Colonic mucosa (tissue), 4 donors: ENCODE measurements at places on chromosomes 3 and 15.

GRCh38 chr3:65503776-65504175, 534.9 kb downstream of the MAGI1 start:
- DNase-seq: no peak

- no peak for DNase-seq
Measured at GRCh38 chr3:61381745-61382392, 130.6 kb upstream of the FHIT start.

- DNase-seq: no peak
Measured at GRCh38 chr3:135141160-135141559, 346.1 kb downstream of the EPHB1 start.

DNA sequence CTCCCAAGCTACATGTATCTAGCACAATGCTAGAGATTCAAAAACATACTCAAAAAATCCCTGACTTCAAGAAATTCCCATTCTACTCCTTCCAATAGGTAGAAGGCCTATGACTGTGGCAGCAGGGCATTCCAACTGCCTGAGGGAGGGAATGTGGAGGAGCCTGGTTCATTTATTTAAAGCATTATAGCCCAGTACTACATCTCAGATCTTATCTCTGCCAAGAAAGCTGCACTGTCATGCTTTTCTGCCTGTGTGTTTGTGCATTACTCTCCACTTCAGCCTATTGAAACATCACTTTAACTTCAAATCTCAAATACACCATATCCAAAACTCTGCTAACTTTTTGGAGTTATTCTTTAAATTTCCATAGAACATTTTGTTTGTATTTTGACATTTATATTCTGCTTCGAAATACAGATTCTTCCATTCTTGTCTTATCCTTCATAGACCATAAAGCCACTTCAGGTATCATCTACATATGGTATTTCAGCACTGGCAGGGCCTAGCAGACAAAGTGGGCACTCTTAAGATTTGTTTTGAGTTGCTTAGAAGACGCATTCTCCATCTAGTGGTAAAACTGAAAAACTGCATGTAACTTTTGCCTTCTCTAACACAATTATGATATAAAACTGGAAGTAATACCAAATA, 59.1 kb upstream of the NEDD4 start:
- DNase-seq: no peak

DNA sequence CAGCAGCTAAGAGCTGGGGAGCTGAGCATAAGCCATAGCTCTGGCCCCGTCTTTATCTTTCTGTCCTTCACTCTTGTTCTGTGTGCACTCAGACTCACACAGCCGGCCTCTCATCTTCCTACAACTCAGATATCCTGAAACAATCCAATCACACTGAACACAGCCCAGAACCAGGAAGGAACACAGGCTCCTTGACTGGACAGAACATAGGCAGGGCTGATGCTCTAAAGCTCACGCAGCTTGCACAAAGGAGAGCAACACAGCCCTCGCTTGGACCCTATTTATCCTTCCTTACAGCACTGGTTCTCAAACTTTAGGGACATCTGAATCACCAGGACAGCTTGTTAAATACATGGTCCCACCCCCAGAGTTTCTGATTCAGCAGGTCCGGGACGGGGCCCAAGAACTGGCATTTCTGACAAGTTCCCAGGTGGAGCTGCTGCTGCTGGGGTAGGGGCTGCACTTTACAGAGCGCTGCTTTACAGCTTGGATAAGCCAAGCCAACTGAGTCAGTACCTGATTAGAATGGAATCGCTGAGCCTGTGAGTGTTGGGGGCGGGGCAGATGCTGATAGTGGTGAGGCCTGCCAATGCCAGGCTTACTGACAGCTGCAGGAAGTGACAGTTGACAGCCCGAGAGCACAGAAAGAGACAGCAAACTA, 65.1 kb downstream of the MRPL46 start:
- DNase-seq: no peak

GRCh38 chr15:89329329-89330084, 5.1 kb downstream of the POLG start:
- DNase-seq: no peak

- no peak for DNase-seq
Measured at GRCh38 chr3:10515884-10516495, 10.6 kb upstream of the ATP2B2 start.

DNA sequence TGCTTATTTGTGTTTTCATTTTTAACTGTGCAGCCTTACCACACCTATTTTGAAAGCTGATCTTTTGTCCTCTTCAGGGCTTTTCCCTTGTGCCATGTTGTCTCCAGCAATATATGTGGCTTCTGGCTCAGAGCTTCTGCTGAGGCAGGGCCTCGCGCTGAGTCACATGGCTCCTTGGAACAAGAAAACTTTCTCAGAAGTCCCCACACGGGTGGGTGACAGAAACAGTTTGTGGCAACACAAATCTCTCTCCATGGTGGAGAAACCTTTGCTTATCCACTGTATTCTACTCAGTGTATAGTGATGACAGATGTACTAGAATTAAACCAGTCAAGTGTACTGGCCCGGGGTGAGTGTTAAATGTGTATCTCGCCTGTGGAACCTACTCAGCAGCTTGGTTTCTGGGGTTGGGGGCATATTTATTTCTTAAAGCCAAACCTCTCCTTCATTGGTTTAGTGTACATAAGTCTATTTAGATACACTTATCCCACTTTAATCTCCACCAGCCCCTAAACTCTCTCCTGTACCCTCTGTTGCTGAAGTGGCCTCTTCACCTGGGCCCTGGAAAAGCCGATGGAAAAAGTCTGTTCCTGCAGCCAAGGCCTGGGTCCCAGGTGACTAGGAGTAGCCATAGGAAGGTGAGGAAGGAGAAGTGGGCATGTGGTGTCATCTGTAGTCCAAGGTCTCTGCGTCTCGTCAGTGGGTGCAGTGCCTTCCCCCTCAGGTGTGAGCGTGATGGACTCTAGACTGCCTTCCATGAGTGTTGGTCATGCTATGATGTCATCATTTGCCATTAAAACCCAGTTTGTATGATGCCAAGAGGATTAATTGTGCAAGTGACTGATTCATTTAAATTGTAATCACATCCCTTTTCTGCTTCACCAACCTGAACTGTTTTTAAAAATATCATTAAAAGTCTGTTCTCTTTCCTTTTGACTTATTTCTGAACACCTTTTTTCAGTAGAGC, 3.2 kb upstream of the FBXL22 start:
- DNase-seq: no peak

DNA sequence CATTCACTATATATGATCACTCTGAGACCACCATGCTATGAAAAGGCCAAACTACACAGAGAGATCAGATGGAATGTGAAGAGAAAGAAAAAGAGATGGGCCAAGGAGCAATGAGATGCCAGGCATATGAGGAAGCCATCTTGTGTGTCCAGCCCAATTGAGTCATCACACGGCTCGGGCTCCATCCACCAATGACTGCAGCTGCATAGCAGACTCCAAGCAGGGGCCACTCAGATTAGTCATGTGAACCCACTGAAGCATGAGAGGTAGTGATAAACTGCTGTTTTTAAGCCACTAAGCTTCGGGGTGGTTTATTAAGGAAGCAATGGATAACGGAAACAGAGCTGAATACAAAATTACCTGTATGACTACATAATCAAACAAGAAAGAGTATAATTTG, 185.9 kb downstream of the SUCLG2 start:
- no peak for DNase-seq

DNA sequence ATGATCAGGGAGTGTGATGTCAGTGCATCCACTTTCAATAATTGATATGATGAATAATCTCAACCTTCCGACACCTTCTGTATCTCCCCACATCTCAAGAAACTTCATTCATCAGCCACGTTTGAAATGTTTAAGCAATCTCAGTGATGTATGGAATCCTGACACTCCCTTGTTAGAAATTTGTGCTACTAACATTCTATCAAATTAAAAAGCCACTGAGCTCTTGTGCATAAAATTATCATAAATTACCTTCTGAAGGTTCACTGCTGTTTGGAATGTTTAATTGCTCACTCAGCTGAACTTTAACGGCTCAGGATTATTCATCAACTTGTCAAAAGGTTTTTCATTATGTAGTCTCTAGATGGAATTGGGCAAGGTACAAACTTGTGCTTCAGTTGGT, 108.4 kb upstream of the DPH6 start:
- DNase-seq: no peak

DNA sequence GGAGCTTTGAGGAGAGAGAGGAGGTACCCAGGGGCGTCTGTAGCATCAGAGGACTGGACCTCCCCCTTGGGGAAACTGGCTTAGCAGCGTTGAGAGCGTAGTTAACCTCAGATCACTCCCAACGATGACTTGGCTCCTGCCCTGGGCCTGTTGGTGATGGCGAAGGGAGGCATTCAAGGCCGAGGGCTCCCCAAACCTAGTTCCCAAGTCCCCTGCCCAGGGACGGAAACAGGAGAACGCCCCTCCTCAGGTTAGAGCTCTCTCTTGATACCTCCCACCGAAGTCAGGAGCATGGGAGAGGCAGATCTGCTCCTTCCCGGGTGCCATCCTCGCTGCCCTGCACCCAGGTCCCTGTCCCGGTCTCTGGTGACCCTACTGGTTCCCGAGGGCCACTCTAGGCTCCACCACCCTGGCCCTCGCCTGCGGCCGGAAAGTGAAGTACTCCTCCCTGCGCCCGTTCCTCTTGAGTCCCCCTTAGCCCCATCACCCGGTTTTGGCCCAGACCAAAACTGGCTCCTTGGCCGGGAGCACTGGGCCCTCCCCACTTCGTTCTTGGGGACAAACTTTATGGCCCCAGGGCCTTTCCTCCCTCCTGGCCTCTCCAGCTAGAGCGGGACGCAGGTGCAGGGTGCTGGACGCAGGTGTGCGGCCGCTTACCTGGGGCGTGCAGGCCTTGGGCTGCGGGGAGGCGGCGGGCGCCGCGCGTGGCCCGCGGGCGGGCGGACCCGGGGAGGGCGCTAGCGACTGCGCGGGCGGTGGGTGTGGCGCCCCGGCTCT, 2.6 kb upstream of the SKOR1 start:
- no peak for DNase-seq

- no peak for DNase-seq
Measured at GRCh38 chr3:62367763-62368195, 5.6 kb downstream of the FEZF2 start.

- DNase-seq: no peak
Measured at GRCh38 chr3:132867956-132868355, 145.7 kb upstream of the NPHP3 start.

GRCh38 chr15:68023307-68024101, 30.6 kb upstream of the PIAS1 start:
- no peak for DNase-seq

- DNase-seq: no peak
Measured at GRCh38 chr3:156818890-156819289, 7.3 kb upstream of the LEKR1 start.

DNA sequence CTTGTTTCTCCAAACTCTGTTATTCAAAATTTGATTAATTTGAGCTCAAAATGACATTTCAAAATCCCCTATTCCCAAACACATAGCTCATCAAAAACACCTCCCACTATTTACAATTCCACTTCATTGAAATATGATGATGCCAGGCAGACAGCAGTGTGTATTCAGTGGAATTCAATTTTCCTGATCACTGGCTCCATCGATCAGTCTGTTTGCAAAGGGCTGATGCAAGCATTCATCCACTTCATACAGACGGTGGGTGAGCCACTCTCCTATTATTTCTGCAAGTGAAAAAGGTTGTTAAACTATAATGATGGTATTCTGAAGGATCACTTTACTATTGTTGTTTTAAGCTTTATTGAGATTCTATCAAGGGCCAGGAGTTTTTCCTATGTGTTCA, 90.7 kb downstream of the RTP4 start:
- no peak for DNase-seq

- DNase-seq: peak; percentile 48
Measured at GRCh38 chr15:41585127-41586047, 26.4 kb downstream of the TYRO3 start.

DNA sequence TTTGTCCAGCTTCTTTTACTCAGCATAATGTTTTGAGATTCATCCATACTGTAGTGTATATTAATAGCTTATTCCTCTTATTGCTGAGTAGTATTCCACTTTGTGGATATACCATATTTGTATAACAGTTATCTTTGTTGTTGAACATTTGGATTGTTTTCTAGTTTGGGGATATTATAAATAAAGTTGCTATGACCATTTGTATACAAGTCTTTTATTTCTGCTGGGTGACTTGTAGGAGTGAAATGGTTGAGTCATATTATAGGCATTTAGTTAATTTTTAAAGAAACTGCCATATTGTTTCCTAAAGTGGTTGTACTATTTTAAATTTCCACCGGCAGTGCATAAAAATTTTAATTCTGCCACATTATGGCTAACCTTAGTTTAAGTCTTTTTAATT, 53.4 kb downstream of the RPL39L start:
- no peak for DNase-seq

DNA sequence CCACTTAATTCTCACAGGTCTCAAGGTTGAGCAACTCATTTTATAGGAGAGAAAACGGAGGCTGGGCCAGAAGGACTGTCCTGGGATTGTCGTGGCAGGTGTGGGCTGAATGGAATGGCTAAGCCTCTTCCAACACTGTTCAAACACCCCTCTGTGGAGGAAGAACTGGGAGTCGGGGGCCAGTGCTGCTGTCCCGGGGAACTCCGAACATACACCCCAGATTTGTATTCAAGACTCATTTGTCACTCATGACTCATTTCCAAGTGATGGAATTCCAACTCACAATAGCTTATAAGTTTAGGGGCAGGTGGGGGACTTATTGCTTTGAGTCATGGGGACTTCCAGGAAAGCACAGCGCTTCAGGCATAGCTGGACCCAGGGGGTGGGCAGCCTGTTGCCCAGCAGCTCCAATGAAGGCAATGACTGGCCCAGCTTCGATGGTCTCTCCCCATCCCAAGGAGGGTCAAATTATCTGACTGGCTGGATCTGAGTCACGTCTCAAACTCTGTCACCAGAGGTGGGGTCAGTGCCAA, 72.5 kb downstream of the TM2D3 start:
- no peak for DNase-seq

- peak; percentile 48 for DNase-seq
Measured at GRCh38 chr3:13657660-13658435, 108.9 kb downstream of the FBLN2 start.
